ENCODE measurements at places on chromosomes 1 and 21.
A peak's percentile ranks its signal among the peaks of the same experiment; 100 is the strongest.

- DNase-seq, result no peak
Measured at GRCh38 chr1:83554174-83554573, 444.8 kb downstream of the TTLL7 start.

- DNase-seq, result no peak
Measured at GRCh38 chr1:55503663-55504305, 288.6 kb upstream of the USP24 start.

- DNase-seq, result no peak
Measured at GRCh38 chr1:3729594-3730542, 22.4 kb upstream of the CCDC27 start.

GRCh38 chr1:164673584-164674214 lies 114.7 kb downstream of the PBX1 start:
- DNase-seq, result no peak

DNA sequence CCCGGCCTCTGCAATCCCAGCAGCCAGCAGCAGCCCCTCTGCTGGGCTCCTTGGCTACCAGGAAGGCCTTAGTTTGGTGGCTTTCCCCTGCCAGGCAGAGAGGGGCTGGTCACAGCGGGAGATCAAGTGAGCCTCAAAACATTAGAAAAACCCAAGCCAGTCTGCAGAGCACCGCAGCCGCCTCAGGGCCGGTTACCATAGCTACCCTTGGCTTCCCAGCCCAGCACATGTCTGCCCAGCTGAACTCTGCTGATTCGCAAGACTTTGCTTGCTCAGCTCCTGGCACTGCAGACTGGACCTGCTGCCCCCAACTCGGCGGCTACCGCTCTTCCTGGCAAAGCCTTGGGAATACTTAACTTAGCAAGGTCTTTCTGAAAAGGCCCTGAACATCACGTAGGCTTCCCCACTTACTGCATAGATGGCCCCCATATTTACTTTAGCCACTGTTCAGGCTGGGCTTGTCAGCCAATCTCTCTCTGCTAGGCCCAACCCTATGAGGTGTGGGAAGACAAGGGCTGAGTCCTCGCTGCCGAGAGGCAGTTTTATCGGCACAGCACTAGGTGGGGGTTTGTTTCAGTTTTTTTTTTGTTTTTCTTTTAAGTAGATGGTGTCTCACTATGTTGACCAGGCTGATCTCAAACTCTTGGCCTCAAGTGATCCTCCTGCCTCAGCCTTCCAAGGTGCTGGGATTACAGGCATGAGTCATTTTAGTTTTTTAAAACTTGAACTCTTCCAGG lies 28.6 kb upstream of the PLEKHG5 start:
- DNase-seq, result peak; percentile 23

- no peak for DNase-seq
Measured at GRCh38 chr1:153795934-153796785, 21.0 kb downstream of the SLC27A3 start.

DNA sequence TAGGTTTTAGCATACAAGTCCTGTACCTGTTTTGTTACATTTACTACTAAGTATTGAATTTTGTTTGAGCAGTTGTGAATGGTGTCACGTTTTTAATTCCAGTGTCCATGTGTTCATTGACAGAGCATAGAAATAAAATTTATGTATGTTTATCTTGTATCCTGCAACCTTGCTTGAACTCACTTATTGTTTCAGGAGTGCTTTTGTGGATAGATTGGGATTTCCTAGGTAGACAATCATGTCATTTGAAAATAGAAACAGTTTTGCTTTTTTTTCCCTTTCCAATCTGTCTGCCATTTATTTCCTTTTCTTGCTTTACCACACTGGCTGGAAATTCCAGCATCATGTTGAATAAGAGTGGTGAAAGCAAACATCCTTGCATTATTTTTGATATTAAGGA lies 15.0 kb upstream of the ABCG1 start:
- DNase-seq, result no peak

DNA sequence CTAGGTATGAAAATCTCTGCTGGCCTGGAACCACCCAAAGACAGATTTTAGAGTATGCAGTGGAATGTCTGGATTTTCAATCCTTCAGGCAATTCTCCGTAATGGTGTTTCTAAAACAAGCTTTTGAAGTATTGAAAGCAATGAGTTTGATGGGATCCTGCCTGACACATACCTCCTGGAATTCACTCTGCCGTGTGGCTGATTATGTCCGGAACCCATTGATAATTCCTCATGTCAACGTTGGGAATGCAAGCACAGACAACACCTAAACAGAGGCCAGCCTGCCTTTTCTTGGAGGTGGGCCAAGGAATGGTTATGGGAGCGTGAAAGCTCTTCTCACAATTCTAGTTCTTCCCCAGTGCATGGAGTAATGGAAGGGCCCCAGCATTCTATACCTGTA lies 168.9 kb upstream of the HMCN1 start:
- DNase-seq, result no peak

GRCh38 chr1:165635823-165636222 lies 4.8 kb downstream of the MGST3 start:
- no peak for DNase-seq

- DNase-seq, result no peak
Measured at GRCh38 chr1:203289281-203289981, 15.9 kb upstream of the BTG2 start.

GRCh38 chr1:154497026-154497806 lies 4.8 kb upstream of the TDRD10 start:
- no peak for DNase-seq

- no peak for DNase-seq
Measured at GRCh38 chr1:55197099-55197498, 18.1 kb downstream of the USP24 start.

DNA sequence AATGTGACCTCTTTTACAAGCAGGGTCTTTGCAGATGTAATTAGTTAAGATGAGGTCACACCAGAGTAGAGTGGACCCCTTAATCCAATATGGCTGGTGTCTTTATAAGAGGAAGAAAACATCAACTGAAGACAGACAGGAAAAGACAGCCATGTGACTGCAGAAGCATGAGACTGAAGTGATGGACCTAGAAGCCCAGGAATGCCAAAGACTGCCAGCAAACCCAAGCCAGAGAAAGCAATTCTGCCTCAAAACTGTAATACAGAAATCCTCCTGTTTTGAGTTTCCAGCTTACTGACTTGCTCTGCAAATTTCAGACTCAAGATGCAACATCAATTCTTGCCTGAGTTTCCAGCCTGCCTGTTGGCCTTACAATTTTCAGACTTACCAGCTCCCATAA lies 17.3 kb downstream of the ENAH start:
- no peak for DNase-seq

DNA sequence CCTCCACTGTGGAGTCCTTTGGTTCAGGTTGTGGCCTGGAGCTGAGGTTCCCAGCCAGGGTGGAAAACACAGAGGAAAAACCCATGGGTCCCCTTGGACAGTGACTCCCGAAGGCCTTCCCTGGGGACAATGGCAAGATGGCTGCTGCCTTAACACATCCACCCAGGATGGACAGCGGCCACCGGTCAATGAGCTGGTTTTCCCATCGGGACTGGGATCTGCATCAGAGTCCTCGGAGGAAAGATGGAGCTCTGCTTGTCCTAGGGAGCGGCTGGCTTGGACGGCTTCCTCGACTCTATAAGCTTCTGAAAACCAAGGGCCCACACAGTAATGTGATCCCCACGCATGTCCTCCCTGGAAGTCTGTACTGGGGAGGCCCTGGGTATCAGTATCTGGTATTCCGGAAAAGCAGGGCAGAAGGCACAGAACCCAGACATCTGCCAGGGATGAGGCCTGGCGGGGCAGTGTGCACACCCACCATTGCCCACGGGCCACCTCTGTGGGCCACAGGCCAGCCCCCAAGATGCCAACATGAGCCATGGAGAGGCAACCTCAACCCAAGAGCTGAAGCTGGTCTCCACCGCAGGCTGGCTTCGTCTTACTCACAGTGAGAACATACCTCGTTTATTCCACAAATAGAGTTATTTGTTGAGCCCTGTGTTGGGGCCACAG lies 94.7 kb upstream of the VAMP3 start:
- no peak for DNase-seq

DNA sequence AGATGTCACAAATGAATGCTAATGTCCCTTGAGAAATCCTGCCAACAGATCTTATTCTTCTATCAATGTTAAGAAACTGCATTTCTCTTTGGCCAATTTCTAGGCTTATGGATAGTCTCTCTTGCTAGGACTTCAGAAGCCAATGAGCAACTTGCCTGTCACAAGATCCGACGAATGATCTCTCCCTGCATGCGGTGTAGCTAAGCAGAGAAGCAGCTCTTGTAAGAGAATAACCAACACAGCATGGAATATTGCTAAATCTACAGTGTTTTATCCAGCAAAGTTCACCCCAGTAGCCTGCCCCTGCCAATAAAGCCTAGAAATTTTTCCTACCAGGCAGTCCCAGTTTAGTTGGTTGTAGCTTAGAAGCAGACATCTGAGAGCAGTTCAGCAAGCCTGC lies 2.1 kb upstream of the SLC44A5 start:
- DNase-seq, result no peak

- DNase-seq, result peak; percentile 50
Measured at GRCh38 chr21:45074048-45074817, at the start of gene ADARB1. ADARB1 (plus strand) TSS chr21:45074580; CDS start chr21:45171657, 97,077 bp downstream.

DNA sequence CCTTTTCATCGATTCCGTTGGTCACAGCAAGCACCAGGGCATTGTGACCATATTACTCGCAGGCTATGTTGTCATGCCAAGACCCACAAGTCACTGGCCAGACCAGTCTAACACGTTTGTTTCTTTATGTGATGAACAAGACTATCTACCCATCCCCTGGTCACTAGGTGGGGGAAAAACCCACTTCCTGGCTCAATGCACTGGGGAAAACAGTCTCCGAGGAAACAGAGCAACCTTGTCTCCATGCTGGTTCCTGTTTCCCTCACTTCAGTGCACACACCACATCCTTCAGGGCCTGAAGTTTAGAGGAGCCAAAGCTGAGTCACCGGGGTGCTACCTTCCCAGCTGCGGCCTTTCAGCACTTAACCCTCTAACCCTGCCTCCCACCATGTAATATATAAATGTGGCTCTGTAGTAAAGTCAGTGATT lies 20.9 kb downstream of the ERICH3 start:
- DNase-seq, result no peak

- DNase-seq, result no peak
Measured at GRCh38 chr1:203207751-203208150, 21.2 kb upstream of the CHI3L1 start.

DNA sequence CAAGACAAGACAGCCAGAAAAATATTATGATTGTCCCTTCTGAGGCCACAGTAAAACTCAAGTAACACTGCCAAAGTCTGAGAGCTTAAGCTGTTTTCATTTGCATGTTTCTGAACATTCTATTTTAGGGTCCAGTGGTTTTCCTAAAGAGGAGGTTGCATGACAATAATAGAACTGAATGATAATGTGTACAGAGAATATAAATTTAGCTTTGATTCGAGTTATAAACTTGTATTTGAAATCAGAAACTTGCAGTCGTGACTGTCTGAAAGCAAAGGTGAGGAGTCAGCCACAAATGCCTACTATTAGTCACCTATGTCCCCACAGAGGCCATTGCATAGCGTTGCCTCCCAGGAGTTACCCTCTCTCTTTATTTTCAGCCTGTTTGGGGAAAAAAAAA lies 363.1 kb upstream of the ADGRL2 start:
- DNase-seq, result no peak

DNA sequence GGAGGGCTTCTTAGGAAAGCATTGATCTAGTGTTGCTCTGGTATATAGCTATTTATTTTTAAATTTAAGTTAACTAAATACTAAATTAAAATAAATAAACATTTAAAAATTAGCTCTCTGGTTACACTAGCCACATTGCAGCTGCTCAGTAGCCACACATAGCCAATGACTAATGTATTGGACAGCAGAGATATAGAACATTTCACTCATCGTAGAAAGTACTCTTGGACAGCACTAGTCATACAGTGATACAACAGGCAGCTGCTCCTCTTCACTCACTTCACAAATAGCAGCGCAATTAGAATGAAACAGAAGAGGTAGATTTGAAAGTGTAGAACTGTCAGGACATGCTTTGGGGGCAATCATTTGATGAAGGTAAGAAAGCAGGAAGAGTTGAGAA lies 245.4 kb downstream of the PBX1 start:
- DNase-seq, result no peak

GRCh38 chr21:15219894-15220293 lies 155.1 kb upstream of the NRIP1 start:
- DNase-seq, result no peak
